Anterior cingulate cortex (tissue), 58 donors: ENCODE measurements at places on chromosomes 7 and 10.

DNA sequence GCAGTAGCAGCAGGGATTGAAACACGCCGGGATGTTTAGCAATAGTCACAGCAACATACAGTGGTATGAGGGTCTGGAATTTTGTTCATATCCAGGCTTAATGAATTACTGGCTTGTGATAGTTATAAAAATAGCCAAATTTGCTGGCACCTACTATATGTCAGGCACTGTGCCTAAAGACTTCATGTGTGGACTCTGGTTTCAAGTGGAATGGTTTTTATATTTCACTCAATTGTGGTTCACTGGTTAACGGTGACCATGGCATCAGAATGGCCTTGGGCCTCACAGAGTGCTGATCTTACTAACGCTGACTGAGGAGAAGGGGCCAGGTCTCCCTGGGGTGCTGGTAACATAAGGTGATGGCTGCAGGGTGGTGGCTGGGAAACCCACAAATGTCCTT lies 55.7 kb downstream of the CELF2 start:
- no peak for DNase-seq

- no peak for DNase-seq
Measured at GRCh38 chr10:78071140-78071856, 37.6 kb downstream of the RPS24 start.

- no peak for DNase-seq
Measured at GRCh38 chr10:13440185-13441061, 88.4 kb downstream of the BEND7 start.

GRCh38 chr7:124388751-124389150 lies 355.9 kb upstream of the TMEM229A start:
- DNase-seq: no peak
